ENCODE measurements at places on chromosomes 1 and 21.

GRCh38 chr1:26335774-26336476, 18.0 kb downstream of the CRYBG2 start:
- DNase-seq, result no peak

- no peak for DNase-seq
These were observed 16.6 kb upstream of the LEMD1 start for GRCh38 chr1:205438213-205439158.

- DNase-seq, result no peak
These were observed 96.1 kb upstream of the OLIG2 start for GRCh38 chr21:32929633-32930038.

DNA sequence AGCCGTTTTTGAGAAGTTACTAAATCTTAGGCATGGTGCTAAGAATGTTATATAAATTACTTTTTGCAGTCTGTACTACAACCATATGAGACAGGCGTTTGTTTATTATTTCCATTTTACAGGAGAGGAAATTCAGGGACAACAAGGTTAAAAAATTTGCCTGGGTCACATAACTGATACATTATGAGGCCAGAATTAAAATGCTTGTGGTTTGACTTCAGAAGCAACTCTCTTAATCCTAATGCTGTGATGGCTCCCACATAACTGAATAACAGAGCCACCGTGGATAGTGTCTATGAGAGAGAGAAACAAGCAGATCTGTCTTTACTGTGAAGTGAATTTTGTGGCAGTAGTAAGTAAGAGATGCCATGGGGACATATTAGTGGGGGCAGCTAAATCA, 184.9 kb downstream of the NCAM2 start:
- no peak for DNase-seq

DNA sequence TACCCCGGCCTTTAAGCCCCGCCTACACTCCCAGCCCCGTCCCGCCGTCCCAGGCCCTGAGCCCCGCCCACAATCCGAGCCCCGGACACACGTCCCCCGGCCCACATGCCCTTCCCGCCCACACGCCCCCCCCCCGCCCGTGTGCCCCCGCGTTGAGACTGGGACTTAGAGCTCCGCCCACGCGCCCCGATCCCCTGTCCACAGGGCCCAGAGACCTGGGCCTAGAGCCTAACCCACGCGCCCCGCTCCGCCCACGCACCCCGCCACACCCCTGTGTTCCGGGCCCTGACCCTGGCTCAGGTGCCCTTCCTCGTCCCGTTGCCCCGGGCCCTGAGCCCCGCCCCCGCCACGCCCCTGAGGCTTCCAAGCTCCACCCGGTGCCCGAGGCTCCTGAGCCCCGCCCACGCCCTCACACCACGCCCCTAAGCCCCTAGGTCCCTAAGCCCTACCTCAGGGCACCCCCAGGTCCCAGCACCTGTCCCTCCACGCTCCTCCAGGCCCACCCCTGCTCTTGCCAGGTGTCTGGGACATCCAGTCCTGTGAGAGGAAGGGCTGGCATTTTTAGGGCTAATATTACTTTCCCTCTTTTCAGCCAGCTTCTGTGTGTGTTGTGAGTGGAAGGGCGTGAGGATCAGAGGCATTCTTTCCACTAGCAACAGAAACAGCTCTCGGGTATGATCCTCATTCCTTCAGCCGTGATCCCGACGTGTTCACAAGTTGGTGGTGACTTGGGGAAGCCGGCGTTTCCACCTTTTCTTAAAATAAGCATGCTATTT, 552 bp upstream of the GPR157 start:
- peak; percentile 83 for DNase-seq

- DNase-seq, result no peak
These were observed 173.7 kb upstream of the FGGY start for GRCh38 chr1:59123081-59123681.

DNA sequence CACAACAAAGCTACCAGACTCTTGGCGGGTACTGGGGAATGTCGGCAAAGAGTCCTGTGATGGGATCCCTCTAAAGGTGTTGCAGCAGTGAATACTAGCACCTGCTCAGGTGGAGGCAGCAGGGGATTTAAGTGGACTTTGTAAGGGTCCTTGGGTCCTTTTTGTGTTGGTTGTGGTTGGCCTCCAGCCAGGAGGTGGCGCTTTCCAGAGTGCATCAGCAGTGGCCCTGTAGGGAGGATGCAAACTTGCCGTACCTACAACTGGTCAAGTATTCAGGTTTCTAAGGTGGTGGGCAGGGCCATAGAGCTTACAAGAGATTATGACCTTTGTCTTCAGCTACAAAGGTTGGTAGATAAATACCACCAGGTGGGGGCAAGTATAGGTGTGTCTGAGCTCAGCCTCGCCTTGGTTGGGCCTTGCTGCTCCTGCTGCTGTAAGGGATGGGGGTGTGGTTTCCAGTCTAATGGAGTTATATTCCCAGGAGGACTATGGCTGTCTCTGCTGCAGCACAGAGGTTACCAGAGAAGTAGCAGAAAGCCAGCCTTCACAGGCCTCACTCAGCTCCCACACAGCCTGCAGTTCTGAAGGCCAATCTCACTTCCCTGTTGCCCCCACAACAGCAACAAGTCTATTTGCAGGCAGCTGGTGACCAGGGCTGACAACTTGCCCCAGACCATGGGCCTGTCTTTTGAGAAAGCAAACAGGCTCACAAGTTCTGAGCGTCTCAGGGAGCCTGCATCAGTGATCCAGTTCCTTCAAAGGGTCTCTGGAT, 7.3 kb downstream of the OR2M5 start:
- DNase-seq, result no peak

- DNase-seq, result no peak
These were observed 21.4 kb upstream of the LRRN2 start for GRCh38 chr1:204706838-204707509.

DNA sequence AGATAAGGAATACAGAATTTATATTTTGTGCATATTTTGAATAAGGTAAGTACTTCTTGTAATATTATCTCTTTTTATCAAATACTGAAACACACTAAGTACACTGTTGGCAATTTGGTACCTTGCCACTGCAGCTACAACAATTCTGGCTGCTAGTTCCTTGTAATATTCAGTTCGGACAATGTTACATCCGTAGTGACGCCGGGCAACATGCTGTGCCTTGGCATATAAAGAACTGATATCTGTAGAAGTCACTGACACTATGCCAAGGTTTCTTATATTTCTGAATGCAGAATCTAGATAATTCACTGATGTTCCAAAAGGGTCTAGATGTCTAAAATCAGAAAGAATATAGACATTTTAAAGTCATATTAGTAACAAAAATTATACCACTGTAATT, 17.5 kb downstream of the TRMT1L start:
- DNase-seq, result no peak

- no peak for DNase-seq
These were observed 34.3 kb downstream of the PIK3C2B start for GRCh38 chr1:204460346-204460745.

GRCh38 chr1:155989242-155990004, 11.1 kb upstream of the ARHGEF2 start:
- peak; percentile 70 for DNase-seq

Measured in stimulated activated CD4-positive, alpha-beta T cell treated with anti-CD3 and anti-CD28 coated beads, Interleukin-2, amount 100 ng/mL, for 4 hours (primary cell).